ENCODE measurements at places on chromosomes 7 and 10.

DNA sequence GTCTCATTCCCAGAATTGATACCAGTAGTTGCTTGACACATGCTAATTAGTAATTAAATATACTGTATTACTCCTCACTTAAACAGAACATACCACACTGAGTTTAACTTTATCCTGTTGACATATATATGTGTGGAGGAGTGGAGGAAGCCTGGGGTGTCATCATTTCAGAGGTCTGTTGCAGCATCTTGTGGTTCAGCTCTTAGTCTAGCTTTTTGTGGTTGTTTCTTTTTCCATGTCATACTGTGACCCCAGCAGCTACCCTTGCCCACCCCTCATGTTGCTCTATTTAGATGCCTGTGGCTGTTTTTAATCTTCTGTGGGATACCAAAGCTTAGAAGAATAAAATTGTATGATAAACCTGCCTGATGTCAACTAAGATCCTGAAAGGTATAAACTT is 875.4 kb downstream of the LRMDA start:
- DNase-seq: no peak

DNA sequence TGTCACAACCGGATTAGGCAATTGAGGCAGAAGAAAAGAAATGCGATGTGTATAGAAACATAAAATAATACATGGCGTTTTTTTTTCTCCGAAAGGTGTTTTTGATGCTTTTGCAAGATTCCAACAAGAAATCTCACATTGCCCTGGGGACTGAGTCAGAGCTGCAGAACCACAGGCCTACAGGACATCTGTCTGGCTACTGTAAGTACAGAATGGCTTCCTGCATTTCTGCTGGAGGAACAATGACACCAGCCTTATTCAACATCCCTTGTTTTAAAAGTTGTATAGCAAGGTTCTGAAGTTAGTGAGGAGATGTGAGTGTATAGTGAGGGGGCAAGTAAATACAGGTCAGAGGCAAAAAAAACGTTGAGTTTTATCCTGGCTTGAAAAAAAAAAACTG is 256.4 kb downstream of the ABCA13 start:
- DNase-seq: no peak

GRCh38 chr10:46308666-46309450 is 22.1 kb downstream of the ANTXRL start:
- no peak for DNase-seq

- no peak for DNase-seq
These were observed 19.8 kb upstream of the FAM133B start for GRCh38 chr7:92609921-92610518.

DNA sequence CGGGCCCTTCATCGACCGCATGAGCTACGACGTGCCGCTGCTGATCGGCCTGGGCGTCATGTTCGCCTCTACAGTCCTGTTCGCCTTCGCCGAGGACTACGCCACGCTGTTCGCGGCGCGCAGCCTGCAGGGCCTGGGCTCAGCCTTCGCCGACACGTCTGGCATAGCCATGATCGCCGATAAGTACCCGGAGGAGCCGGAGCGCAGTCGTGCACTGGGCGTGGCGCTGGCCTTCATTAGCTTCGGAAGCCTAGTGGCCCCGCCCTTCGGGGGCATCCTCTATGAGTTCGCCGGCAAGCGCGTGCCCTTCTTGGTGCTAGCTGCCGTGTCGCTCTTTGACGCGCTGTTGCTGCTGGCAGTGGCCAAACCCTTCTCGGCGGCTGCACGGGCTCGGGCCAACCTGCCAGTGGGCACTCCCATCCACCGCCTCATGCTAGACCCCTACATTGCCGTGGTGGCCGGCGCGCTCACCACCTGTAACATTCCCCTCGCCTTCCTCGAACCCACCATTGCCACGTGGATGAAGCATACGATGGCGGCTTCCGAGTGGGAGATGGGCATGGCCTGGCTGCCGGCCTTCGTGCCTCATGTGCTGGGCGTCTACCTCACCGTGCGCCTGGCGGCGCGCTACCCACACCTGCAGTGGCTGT is 1.2 kb downstream of the SLC18A3 start:
- DNase-seq: no peak

GRCh38 chr7:154484406-154484805 is 432.2 kb downstream of the DPP6 start:
- DNase-seq: no peak

DNA sequence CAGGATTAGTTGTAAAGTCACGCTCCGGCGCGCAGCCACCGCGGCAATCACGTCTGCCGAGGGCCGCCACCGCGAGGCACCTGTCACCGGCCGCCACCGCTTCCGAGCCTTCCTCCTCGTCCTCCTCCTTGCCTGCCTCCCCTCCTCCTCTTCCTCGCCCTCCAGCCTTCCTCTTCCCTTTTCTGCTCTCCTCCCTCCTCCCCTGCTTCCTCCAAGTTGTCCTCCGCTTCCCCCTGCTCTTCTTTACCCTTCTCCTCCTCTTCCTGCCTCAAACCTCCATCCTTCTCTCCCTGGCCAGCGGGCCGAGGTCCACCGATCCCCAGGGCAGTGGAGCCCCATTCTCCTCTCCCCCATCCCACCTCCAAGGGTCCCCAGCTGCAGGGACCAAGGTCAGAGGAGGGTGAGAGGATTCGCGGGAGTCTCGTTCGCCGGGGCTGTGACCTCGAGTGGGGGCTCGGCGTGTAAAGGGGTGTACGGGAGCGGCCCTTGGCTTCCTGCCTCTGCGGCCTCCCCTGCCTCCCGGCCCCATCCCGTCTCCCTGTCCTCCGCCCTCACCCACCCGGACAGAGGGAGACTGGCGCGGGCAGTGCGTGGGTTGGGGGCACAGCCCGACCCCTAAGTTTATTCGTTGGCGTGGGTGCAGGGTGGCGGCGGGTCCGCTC is 89.5 kb upstream of the PAX2 start:
- no peak for DNase-seq

DNA sequence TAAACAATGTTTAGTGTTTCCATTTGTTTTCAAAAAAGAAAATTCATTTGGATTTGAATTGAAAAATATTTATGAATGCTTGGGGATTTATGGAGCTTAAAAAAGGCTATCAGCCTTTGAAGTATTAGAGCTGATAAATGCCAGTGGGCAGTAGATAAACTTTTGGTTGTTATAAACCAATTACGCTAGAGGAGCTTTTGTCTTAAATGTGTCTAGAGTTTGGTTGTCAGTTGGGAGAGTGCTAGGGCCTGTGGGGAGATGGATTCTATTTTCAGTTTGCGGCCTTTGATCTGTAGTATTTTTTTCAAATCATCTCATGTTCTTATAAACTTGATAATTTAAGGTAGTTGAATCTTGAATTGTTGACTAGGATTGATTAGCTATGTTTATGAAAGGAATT is 104.0 kb downstream of the SND1 start:
- DNase-seq: no peak

- DNase-seq: no peak
These were observed 37.1 kb downstream of the COBL start for GRCh38 chr7:51279391-51280023.

DNA sequence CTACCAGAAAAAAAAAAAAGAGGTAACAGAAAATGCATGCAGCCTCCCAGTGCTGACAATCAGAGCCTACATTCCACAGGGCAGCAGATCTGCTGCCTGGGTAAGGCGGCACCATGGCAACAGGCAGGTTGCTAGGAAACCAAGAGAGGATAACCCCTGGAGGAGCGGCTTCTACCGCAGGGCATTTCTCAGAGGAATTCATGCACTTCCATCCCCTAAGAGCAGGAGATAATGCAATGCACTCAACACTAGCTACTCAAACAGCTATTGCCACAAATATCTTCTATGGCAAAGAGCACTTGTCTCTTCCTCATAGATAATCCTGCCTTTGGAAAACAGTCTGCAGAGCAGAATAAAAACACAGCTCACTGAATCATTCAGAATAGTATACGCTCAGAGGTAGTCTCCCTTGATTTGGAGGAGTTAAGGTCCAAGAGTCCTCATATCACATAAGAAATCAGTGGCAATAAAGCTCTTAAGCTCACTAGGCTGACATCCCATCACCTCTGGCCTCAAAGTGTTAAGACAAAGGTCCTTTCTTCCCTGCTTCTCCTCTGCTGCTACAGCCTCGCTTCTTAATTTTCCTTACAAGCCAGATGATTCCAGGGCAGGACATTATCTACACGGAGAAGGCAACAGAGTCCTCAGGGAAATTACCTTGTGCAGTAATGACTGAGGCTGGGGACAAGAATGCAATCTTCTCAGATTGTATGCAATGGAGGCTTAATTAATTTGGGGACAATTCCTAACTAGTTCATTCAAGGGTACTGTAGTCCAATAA is 10.7 kb downstream of the PSAP start:
- no peak for DNase-seq

GRCh38 chr7:41881331-41882130 is 178.6 kb upstream of the INHBA start:
- no peak for DNase-seq

GRCh38 chr7:79461660-79462059 is 8.2 kb upstream of the MAGI2 start:
- no peak for DNase-seq

GRCh38 chr10:71372882-71373495 is 23.7 kb upstream of the CDH23 start:
- no peak for DNase-seq

GRCh38 chr7:18965657-18966056 is 151.8 kb downstream of the TWIST1 start:
- DNase-seq: no peak

DNA sequence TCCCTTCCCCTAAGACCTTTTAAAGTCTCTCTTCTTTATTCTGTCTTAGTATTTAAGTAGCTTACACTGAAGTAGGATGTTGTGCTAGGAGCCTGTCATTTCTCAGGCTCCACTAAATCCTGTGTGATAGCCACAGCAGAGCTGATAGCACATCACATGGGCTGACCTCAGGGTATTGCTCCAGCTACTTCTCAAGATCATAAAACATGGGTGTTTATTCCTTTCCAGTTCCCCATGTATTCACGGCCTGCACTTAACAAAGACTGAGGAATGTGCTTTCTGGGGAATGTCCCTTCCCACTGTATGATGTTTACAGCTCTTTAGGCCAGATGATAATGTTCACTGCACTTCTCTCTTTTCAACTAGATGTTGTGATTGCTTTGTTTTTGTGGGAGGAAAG is 1086.8 kb downstream of the KCNMA1 start:
- DNase-seq: no peak

DNA sequence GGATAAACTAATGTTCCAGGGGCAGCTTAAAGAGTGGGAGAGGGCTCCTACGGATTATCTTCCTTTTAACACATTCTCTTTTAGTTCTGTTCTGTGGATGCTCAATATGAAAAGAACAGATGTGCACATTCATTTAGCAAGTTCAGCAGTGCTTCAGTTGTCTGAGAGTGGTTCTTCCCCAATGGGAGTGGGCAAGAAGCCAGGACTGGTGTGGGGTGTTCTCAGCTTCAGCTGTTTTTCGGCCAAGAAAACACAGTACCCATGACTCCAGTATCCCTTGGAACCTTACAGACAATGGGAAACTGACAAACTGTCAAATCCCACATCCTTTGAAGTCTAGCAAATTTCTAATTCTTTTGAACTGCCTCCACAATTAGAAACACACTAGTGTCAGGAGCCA is 71.5 kb upstream of the LRRC17 start:
- no peak for DNase-seq

DNA sequence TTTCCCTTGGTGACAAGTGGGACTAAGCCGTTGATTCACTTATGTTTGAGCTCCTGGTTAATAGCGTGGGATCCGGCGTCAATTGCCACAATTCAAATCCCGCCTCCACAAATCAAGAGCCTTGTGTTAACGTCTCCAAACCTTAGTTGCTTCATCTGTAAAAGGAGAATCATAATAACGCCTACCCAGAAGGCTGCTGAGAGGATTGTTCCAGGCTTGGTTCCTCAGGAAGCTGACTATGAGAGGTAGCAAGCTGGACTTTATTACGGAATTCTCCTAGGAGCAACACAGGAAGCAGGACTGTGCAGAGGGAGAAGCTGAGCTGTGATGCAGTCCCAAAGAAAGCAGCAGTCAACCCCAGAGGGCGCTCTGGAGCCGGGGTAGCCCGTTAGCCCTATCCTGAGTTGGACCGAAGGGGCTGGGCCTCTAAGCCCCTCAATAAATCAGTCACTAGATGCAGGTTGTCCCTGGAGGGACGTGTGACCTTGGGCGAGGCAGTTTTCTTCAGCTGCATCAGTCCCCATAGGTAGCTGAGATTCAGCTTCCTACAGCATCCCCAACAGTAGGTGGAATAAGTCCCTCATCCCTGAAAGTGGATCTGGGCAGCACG is 6.9 kb upstream of the BAG3 start:
- no peak for DNase-seq

DNA sequence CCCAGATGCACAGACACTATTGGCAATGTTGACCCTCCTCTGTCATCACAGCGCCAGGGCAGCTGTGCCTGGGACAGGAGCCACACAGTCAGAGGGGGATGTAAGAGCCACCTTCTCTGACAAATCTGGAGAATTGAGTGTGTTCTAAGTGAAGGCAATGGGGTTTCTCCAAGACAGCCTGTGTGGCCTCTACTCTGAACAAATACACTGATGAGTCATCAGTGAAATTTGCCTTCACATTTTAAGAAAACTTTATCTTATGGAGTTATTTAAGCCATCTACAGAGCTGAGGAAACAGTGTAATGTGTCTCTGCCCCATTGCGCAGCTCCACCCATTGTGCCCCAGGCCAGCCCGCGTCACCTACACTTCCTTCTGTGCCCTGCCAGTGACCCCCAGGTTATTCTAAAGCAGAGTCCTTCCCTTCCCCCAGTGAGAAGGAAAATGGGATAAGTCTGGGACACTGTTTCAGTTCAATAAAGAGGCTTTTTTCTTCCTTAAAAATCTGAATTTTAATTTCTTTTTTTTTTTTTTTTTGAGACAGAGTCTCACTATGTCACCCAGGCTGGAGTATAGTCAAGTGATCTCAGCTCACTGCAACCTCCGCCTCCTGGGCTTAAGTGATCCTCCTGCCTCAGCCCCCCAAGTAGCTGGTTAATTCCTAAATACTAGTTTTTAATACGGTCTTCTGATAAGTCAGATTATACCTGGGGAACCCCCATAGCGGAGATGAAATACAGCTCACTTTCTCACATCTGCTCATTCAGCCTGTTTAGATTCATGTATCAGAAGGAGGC is 21.8 kb downstream of the AKR1E2 start:
- DNase-seq: no peak

GRCh38 chr10:92778091-92778490 is 70.2 kb upstream of the EXOC6 start:
- DNase-seq: no peak

- no peak for DNase-seq
These were observed 161.2 kb downstream of the CELF2 start for GRCh38 chr10:11178606-11179515.

DNA sequence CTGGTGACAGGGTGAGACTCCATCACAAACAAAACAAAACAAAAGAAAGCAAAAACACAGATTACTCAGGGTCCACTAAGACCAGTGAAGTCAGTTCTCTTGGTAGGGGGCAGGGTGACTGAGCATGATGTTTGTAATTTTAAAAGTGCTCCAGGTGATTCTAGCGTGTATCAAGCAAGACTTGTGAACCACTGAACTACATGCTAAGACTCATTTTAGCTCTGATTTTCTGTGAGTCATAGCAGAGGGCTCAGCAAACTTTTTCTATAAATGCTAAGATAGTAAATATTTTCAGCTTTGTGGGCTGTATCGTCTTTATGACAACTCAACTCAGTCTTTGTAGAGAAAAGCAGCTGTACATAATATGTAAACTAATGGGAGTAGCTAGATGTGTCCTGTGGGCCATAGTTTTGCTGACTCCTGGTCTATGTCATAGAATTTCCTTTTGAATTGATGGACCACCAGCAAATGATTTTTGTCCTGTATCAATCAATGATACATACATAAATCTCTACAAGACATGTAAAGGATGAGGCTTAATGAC is 141.3 kb downstream of the CFTR start:
- DNase-seq: no peak

All from esophagus squamous epithelium (tissue), 5 donors.